NCI-H2171 (cell line): ENCODE measurements at places on chromosomes 2 and 18.

GRCh38 chr2:217714287-217714751, 288.5 kb downstream of the TNS1 start:
- no peak for DNase-seq

- no peak for DNase-seq
Measured at GRCh38 chr18:383135-383534, 115.3 kb upstream of the THOC1 start.

GRCh38 chr2:203559641-203560040, 24.5 kb upstream of the RAPH1 start:
- DNase-seq, result no peak

- DNase-seq, result peak; percentile 46
Measured at GRCh38 chr2:20224716-20225293, at the start of gene SDC1. Gene SDC1 (minus strand): TSS chr2:20225130. CDS start chr2:20224867, 263 bp downstream.

GRCh38 chr18:28736951-28737350, 560.0 kb upstream of the CDH2 start:
- no peak for DNase-seq
